ENCODE measurements at places on chromosomes 13 and 19.

GRCh38 chr13:45899406-45899805 is 47.9 kb upstream of the SIAH3 start:
- DNase-seq: no peak

DNA sequence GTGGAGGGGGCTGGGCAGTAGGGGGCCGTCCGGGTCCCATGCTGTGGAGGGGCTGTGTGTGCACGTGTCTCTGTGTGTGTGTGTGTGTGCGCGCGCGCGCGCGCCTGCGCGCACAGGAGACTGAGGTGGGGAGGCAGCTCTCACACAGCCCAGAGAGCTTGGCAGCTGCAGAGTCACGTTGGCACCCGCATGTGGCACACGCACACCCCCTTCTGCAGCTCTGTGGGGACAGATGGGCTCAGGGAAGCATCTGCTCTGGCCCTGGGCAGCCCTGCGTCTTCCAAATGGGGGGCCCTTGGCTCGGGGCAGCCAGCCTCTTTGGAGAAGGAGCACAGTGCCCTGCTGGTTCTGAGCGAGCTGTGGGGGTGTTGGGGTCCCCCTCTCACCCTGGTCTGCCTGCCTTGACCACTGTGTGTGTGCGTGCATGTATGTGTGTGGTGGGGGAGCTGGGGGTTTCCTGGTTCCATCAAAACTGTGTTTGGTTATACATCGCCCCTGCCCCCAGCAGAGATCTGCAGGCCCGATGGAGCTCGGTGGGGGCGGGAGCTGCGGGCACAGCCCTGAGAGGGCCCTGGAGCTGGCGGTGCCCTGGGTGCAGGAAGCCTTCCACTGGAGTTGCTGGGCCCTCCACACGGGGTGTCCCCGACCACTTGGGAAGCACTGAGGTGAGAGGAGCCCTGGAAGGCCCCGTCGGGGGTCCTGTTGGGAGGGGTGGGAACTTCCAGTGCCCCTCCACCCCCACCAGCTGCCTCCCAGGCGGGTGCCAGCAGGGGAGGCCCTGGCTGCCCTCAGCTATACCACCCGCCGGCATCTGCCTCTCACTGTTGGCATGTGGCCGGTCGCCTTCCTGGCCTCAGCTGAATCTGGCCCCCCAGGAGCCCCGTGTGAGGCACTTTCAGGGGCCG is 67.1 kb downstream of the KDM4B start:
- DNase-seq: peak; percentile 42

- no peak for DNase-seq
Observed at GRCh38 chr19:1491849-1492170, 829 bp downstream of the REEP6 start.

DNA sequence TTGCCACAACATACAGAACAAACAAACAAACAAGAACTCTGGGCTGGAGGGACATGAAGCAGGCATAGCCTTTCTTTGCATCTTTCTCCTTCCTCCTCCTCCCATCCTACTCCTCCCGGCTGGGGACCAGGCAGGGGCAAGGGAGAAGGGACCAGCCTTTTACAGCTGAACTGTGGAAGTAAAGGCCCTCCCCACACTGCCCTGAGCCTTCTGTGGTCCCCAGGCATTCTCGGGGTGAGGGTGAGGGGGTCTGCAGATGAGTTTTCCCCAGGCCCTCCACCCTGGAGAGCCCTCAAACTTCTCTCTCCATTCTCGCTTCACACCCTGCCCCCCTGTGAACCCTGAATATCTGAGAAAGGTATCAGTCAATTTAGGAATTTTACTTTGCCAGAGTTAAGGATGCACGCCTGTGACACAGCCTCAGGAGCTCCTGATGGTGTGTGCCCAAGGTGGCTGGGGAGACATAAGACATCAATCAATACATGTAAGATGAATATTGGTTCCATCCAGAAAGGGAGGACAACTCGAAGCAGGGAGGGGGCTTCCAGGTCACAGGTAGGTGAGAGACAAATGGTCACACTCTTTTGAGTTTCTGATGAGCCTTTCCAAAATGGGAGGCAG is 170.9 kb downstream of the COL4A1 start:
- no peak for DNase-seq

DNA sequence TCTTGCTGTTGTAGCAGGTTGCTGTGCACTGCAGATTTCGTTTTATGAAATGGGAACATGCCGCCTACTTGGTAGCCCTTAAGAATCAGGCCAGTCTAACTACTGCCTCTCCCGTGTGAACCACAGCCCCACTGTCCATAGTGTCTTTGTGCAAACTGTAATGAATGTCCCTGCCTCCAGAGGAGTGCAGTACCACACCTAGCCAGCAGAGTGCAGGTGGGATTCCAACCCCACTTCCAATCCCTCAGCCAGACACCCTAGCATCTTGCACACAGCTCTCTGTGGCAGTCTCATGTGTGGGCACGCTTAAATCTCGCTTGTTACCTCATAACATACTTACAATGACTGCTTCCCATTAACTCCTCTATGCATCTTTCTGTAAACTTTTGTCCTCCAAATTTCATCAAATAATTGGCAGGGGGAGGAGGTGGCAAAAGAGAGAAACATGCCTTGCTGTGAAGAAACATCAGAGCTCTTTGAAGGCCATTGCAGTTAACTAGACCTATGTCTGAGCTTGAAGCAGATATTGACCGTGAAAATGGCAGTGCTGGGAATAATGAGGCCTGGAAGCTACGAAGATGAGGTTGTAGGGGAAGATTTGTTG is 47.2 kb downstream of the ZAR1L start:
- DNase-seq: no peak

- no peak for DNase-seq
Observed at GRCh38 chr19:28235606-28236125, 977.3 kb downstream of the UQCRFS1 start.

DNA sequence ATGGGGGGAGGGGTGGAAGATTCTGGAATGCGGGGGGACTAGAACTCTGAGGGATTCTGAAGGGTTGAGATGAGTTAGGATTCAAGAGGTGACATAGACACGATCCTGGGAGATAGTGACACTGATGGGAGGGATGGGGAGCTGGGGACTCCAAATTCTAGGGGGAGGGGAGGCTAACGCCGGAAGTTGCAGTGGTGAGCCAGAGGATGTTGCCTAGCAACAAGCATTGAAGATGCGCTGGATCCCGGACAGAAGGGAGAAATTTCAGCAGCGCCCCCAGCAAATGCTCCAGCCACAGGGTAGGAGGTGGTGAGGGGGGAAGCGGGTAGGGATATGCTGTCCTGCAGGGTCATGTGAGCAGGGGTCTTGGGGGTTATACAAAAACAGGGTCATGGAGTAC is 6.9 kb upstream of the LTBP4 start:
- DNase-seq: no peak
